ENCODE measurements at places on chromosomes 16 and 17.

- no peak for DNase-seq
Observed at GRCh38 chr16:72785171-72785570, 262.8 kb downstream of the ZFHX3 start.

GRCh38 chr17:9668517-9668916, 23.2 kb downstream of the USP43 start:
- DNase-seq = no peak

GRCh38 chr16:27239026-27239425, 29.5 kb downstream of the NSMCE1 start:
- DNase-seq = no peak

DNA sequence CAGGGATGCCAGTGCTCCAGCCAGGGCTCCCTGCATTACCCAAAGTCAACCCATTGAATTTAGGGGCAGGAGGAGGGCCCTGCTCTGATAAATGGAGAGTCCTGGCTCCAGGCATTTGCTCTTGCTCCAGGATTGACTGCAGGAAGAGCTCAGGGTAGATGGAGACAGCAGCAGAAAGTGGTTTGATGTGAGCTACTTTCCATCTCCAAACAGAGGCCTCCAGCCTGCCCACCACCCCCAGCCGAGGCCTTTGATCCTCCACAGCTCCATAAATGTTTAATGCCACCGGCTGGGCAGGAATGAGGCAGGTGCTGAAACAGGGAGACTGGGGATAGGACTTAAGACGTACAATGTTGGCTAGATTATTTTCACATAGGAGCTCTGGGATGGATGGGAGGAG, 4.3 kb upstream of the SEZ6 start:
- no peak for DNase-seq

DNA sequence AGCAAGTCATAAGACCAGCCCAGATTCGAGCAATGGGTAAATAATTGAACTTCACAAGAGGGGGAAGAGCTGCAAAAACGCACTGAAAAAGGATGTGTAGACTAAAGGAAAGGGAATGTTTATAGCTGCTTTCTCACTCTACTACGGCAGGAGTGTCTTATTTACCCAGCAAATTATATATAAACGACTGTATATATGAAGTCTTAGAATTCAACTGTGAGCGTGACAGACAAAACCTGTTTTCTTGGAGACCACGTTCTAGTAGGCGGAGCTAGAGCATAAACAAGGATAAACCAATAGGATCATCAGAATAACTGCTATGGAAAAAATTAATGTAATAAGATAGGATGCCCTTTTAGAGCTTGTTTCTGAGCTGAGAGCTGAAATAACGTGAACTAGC, 394.6 kb upstream of the MON1B start:
- DNase-seq = no peak

DNA sequence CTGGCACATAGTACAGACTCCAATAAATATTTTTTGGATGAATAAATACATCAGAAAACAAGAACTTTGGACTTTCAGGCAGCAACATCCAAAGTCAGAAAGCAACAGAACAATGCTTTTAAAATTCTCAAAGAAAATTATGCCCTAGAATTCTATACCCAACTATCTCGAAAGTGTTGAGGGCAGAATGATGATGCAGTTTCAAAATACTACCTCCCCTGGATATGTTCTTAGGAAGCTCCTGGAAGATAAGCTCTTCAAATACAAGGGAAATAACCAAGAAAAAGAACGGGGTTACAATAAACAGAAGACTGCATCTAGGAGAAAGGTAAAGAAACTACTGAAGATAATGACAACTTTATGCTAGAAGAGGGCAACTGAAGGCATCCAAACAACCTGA, 11.0 kb downstream of the SIAH1 start:
- no peak for DNase-seq

- no peak for DNase-seq
Observed at GRCh38 chr16:62692685-62693084, 656.4 kb upstream of the CDH8 start.

DNA sequence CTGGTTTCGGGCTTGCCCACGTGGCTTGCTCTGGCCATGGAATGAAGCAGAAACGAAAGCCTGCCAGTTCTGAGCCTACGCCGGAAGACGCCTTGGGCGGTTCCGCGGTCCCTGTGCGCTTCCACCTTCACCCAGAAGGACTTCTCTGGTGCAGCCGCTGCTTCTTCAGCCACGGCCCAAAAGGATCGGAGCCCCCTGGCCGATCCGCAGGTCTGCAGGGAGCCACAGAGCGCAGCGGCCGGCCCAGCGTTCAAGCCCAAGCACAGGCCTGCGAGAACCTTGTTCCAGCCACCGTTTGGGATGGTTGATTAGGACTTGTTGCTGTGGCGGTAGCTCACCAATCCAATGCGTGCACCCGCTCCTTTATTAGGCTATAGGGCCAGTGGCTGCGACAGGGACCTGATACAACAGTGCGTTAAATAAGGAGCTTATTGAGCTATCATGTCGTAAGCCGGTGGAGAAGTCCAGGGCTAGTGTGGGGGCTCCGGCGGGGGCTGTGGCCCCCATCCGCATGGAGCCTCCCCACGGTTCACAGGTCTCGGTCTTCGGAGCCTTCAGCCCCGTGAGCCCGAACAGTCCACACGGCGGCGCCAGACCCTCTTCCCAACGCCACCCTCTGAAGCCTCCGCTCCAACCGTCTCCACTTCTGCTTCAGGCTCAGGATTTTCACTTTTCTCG, 10.2 kb upstream of the MPP2 start:
- no peak for DNase-seq

- no peak for DNase-seq
Observed at GRCh38 chr17:4766201-4766600, 5.5 kb upstream of the TM4SF5 start.

- DNase-seq = no peak
Observed at GRCh38 chr17:78001182-78001581, 42.7 kb downstream of the TNRC6C start.

- DNase-seq = no peak
Observed at GRCh38 chr17:28857905-28858800, 3.3 kb downstream of the ERAL1 start.

- DNase-seq = no peak
Observed at GRCh38 chr16:65229191-65229662, 107.4 kb upstream of the CDH11 start.

DNA sequence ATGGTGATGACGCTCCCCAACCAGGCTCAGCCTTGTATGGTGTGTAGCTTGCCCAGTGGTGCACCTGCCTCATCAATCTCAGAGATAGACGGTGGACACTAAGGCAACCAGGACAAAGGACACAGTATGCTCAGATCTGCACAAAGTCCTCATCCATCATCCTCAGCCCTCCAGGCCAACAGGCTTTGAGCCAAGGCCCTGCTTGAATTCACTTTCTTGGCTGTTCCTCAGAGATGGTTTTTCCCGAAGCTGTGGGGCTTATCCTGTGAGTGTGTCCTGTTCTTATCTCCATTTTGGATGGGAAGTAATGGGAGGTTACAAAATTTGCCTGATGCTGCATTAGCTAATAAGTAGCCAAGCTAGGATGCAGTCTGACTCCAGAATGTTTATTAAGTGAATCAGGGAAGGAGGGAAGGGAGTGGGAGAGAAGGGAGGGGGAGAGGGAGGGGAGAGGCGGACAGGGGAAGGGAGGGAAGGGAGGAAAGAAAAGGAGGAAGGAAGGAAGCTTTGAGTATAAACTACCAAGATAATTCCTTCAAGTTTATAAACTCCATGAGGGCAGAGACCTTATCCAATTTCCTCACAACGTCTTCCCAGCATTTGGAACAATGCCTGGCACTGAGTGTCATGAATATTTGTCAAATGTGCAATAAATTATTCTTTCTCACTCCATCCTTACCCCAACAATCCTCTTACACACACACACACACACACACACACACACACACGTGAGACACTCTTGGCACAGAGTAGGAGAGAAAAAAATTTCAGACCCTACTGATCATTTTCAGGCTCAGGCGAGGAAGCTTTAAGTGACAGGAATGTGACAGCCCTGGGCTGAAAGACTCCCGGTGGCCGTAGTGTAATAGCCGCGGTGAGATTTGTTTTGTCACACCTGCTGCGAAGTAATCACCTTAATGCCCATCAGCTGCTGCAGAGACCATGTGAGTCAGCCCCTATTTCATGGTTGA, 84.3 kb downstream of the BMERB1 start:
- no peak for DNase-seq

- DNase-seq = no peak
Observed at GRCh38 chr16:52456368-52456767, 90.6 kb downstream of the TOX3 start.

- DNase-seq = no peak
Observed at GRCh38 chr16:55323637-55324271, at the start of gene IRX6. TSS of gene IRX6 (plus strand) at chr16:55324203. CDS start at chr16:55325092, 889 bp downstream.

DNA sequence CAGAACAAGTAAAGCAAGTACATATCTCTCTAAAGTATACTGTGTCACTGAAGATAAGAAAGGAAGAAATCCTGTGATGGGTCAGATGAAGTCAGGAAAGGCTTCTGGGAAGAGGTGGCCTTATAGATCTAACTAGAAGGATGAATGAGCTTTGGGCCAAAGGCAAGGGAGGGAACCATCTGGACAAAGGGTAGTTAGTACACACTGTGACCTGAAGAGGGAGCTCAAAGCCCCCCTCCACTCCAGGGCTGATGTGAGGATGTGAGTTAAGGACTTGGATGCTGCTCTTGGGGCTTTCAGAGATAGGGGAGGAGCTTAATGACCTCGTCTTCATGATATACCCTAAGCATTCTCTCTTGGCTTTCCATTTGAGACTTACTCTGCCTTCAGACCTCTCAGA, 185.3 kb upstream of the CACNG3 start:
- DNase-seq = no peak

- DNase-seq = no peak
Observed at GRCh38 chr16:57618296-57619132, 9.9 kb upstream of the ADGRG1 start.

DNA sequence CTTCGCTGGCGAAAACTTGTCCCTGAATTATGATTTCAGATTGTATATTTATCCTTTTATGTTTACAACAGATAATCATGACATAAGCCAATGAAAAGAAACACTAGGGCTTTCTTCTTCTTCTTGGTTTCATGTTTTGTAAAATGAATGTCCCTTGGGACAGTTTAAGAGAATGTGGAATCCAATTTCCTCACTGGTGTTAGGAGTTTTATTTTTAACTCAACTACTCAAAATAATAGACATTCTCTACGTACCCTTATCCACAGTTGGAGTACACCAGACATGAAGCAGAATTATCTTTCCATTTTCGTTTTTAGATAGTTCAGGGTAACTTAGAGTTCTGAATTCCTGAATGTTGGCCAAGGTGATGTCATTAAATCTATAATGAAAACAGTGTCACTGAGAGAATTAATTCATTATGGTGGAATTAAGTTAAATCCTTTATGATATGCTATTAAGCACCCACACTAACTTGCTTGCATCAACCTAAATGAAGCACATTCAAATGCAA, 43.4 kb downstream of the IRX6 start:
- DNase-seq = no peak

- DNase-seq = no peak
Observed at GRCh38 chr16:51407199-51407598, 256.1 kb upstream of the SALL1 start.

- DNase-seq = no peak
Observed at GRCh38 chr17:81517009-81517338, 4.4 kb upstream of the ACTG1 start.

GRCh38 chr17:60089096-60089806, 10.5 kb upstream of the HEATR6 start:
- DNase-seq = no peak

GRCh38 chr17:77516902-77517301, 376.1 kb downstream of the SEC14L1 start:
- DNase-seq = peak; percentile 10

GRCh38 chr17:37490022-37490587, 414 bp downstream of the DUSP14 start:
- DNase-seq = no peak

DNA sequence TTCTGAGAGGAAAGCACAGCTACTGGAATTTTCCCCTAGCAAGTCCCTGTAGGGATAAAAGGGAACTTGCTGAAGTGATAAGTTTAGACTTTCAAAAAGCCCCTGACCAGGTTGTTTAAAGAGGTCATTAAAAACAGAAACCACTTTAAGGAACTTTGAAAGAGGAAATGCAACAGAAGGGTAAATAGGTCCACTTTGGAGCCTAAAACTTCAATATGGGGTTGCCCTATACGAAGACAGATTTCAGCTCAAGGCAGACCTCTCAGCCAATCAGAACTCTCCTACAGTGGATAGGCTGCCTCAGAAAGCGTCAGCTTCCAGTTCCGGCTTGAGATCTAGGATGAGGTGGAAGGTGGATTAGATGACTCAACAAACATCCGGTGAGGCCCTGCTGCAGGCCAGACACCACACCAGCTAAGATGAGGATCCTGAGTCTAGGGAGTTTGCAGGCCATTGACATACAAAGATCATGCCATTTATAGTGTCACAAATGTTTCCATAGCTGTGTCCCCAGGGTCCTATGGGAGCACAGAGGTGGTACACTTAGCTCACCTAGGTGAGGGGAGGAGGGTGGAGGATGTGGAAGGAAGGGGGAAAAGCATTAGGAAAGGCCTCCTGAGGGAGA, 7.9 kb upstream of the MFSD6L start:
- no peak for DNase-seq

DNA sequence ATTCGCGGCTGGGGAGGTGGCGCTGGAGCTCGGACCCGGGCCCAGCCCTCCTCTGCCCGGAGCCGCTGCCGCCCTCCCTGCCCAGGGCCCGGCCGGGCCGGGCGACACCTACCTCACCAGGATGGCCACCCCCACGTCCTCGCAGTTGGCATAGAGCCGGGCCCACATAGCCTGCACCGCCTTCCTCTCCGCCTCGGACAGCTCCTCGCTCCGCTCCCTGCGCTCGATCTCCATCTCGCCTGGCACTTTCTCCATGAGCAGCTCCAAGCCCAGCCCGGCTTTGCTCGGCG, 276 bp downstream of the CYGB start:
- DNase-seq = no peak

DNA sequence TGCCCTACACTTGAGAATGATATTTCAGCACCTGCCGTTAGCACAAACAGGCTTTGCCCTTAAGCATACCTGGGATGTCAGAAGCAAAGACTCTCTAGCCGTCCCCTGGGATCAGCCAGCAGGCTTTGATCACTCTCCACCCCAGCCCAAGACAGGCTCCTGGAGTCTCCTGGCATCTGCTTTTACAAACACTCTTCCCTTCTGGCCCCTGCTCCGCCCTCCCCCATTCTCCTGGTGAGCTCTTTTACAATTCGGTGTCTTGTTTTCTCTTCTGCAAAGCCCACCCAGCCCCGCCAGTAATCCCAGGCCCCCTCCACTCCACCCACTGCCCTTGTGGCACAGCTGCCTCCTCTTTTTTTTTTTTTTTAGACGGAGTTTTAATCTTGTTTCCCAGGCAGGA, 50.4 kb downstream of the KATNIP start:
- DNase-seq = no peak
